ENCODE measurements at places on chromosomes 2 and 18.

- no peak for DNase-seq
Measured at GRCh38 chr2:128446874-128447537, 128.3 kb upstream of the HS6ST1 start.

DNA sequence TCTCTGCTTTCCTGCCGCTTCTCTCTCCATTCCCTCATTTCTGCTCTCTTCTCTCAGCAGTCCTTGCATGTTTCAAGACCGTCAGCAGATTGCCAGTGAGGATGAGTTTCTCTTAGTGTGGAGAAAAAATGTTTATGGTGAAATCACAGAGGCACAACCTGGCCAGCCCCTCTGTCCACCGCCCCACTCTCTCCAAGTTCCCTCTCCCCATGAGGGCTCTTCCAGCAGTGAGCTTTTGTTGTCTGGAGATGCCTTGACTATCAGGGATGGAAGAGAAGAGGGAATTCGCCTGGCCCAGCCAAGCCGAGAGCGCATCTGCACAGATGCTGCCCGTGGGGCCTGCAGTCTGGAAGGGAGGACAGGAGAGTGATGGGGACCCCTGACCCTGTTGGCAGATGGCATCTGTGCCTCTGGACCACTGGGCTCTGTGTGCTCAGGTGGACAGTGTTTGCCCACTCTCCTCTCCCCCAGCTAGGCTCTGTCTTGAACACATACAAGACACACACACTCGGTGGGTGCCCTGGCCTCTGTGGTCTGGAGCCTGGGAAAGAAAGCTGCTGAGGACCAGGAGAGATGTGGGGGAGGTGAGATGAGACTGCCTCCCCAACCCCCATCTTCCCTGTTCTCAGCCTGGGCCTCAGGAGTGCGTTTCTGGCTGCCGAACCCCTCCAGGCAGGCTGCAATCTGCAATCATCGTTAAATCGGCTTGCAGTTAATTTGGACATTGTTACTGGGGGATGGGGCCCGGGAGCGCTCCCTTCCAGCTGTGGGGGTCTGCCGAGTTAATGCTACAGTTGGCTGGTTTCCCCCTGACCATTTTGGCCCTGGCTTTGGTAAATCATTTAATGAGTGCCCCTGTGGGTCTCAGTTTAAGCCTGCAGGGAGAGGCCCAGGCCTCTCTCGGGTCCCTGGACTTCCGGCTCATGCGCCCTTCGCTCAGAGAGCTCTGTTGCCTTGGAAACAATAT, 4.5 kb downstream of the ITM2C start:
- no peak for DNase-seq

DNA sequence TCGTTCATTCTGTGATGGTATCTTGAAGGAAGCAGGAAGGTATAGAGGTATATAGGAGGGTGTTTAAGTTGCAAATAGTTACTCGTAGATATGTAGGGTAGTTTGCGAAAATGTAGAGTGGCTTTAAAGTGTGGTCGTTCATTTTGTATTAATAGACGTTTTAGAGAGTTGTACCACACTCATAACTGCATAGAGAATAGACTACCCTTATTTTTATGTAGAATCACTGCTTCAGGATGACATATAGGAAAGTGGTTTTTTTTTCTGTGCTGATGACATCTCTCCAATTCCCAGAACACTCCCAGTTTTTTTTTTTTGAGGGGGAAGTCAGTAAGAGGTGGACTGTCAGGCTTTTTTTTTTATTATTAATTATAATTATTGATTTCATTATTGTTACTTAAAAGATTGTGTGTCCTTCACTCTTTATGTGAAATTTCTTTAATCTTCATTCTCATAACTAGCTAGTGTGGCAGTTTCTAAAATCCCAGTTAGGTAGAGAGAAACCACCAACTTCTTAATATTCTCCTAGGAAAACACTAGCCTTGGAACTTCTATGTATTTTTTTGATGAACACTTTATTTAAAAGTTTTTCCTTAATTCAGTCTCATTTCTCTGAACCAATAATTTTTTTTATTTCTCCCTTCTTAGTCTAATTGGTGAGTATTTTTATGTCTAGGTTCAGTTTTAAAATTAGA, 1.5 kb downstream of the ACTR3 start:
- DNase-seq, result peak; percentile 71

- peak; percentile 28 for DNase-seq
Measured at GRCh38 chr2:20491739-20492531, 45.1 kb downstream of the RHOB start.

DNA sequence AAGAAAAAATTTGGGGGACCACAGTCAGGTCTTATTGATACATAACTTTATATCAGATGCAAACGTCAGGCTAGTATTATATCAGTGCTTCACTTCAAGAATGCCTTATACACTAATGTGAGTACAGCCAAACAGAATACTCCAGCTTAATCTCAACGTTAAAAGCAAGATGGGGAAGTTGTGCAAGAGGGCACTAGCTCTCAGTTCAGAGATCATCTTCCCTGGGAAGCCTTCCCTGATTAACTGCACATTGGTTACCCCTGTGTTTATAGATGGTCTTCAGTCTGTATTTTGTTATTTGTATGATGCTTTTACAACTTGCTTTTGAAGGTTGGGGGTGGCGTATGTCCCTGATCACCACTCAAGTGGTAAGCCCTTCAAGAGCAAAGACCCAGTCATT, 11.4 kb downstream of the EPAS1 start:
- peak; percentile 38 for DNase-seq

DNA sequence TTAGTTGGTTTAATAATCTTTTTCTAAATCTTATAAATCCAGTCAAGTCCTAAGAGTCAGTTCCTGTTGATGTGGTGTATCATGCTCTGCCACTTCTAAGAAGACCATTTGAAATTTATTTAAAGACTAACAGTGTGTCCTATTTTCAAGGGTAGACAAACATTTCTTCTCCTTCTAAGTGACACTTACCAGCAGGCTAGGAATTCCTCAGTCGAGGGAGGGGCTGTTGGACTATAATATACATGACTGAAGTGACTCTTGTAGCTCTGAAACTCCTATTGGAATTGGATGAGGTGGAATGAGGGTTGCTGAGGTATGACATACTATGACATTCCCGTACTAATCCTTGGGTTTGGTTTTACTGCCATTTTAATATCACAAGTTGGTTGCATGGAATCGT, 30.6 kb downstream of the ITGB6 start:
- DNase-seq, result no peak

DNA sequence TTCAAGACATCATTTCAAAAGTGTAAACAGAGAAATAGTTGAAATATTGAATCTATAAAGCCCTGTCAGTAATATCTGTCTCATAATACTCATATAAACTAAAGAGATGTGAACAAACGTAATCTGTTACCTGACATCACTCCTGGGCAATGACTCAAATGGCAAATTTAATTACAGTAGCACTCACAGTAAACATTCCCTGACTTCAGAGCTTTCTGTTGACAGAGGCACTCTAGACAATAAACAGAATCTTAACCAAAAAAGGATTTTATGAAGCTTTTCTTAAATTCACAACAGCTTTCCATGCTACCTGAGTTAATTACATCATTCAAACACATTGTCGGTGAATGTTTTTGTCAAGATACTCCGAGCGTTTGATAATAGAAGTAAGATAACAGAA, 128.1 kb upstream of the PDE1A start:
- DNase-seq, result no peak

DNA sequence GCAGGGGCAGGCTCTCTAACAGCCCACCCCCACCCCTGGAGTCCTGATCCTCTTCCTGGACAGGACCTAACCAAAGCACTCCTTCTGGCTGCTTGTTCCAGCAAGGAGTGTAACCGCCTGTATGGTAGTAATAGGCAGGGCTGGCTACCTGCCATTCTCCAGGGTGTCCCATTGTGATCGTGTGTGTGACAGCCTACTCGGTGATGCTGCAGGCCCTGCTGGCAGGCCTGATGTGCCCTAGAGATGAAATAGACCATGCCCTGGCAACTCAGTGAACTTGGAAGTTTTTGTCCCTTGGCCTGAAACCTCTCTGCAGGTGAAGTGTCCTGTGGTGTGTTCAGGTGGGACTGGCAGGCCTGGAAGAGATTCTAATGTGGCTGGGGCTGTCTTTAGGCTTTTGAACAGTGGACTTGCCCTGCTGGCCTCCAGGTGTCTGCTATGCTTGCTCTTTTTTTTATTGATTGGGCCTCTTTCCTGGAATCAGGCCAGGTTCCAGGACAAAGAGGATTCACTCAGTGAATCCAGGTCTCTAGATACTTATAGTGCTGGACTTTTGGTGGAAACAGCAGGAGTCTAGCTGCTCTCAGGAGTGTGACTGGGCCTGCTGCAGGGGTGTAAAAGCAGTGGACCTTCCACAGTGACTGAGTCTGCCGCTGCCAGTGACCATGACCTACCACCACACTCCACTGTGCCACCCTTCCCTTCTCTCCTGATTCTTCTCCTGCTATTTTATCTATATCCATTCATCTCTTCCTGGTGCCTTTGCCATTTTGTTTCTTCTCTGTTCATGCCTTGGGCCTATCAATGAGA, 132.1 kb downstream of the CTIF start:
- no peak for DNase-seq

- no peak for DNase-seq
Measured at GRCh38 chr2:113334147-113334546, 55.4 kb upstream of the PAX8 start.

- DNase-seq, result no peak
Measured at GRCh38 chr2:236190674-236191073, 22.5 kb upstream of the GBX2 start.

- DNase-seq, result no peak
Measured at GRCh38 chr2:111236025-111236424, 115.3 kb downstream of the BCL2L11 start.

DNA sequence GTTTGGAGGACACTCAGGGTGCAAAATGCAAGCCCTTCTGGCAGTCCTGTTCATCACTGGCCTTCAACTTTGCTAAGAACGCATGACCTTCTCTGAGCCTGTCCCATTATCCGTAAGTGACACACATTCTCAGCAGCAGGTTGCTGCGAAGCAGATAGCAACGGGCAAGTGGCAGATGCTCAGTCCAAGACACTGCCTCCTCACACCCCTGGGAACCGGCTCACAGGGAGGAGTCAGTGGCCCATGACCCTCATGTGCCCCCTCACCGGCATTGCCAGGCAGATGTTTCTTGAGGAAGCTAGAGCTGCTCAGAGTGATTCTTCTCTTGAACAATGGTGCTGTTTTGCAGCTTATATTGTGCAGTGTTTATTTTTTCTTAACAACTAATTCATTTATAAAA, 737.2 kb upstream of the HS6ST1 start:
- DNase-seq, result no peak

DNA sequence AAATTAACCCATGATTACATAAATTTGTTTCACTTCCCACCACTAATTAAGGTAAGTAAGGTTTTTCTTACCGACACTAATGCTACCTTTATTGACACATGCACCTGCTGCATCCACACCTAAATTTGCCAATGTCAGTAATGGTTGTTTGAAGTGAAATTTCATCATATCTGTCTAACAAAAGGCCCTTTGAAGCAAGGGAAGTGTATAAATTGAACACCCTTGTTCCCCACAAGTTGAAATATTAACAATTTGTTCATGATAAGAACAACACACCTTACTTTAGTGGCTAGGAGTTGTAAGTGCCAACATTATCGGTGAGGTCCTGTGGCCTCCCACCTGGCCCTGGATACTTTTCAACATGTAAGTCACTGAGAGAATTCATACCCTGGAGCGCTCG, 116.3 kb upstream of the CDCA7 start:
- DNase-seq, result no peak

- DNase-seq, result no peak
Measured at GRCh38 chr2:148594216-148594615, 50.3 kb upstream of the EPC2 start.

GRCh38 chr2:148646231-148646559, 1.6 kb downstream of the EPC2 start:
- no peak for DNase-seq

- DNase-seq, result no peak
Measured at GRCh38 chr2:71613953-71614925, 160.9 kb downstream of the DYSF start.

Data from inflammatory macrophage treated with lipopolysaccharide for 4 hours (primary cell).